Uterus (tissue), 4 donors: ENCODE measurements at places on chromosomes 7 and 10. TPM values are rescaled to one million over a fixed set of nuclear protein-coding genes. Genes with fewer than 3 reads are reported as not detected.
A peak's percentile ranks its signal among the peaks of the same experiment; 100 is the strongest.

Gene STOX1
- 0.51 TPM for total RNA-seq

Gene CYP17A1
- 1.6 TPM for total RNA-seq

DNA sequence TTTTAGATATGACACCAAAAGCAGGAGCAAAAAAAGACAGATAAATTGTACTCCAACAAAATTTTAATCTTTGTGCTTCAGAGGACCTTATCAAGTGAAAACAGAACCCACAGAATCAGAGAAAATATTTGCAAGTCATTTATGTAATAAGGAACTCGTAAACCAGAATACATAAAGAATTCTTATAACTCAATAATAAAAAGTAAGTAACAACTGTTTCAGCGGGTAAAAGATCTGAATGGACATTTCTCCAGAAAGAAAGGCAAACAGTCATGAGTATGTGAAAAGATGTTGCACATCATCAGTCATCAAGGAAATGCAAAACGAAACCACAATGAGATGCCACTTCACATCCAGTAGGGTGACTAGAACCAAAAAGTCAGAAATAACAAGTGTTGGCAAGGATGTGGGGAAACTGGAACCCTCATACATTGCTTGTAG lies 167.7 kb upstream of the KCTD7 start:
- H3K4me3 ChIP-seq, result no peak overlapping the region
- no peaks in the 10 kb centered on the region for H3K36me3 ChIP-seq
- H3K4me1 ChIP-seq, result no peaks in the 10 kb centered on the region
- no peaks in the 10 kb centered on the region for H3K27me3 ChIP-seq
- DNase-seq, result no peak

DNA sequence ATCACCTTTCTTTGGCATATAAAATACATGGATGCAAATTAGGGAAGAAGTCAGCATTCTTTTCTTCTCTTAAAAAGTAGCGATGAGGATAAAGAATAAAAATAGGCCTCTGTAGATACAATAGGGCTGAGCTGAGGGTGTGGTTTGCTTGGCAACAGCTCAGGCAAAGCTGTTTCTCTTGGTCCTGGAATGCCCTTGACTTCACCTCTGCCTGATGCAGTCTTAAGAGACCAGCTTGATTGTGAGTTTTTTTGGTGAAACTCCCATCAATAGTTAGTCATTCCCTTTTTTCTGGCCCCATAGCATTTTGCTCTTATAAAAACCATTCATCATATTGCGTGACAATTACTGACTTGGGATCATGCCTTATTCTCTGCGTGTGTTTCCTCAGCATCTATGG lies 42.1 kb upstream of the MKLN1 start:
- H3K27me3 ChIP-seq, result no peaks in the 10 kb centered on the region
- DNase-seq, result peak; percentile 28
- no peaks in the 10 kb centered on the region for H3K4me1 ChIP-seq
- H3K36me3 ChIP-seq, result no peaks in the 10 kb centered on the region
- H3K4me3 ChIP-seq, result no peak overlapping the region
- H3K27ac ChIP-seq, result peak overlapping the region; percentile 81

DNA sequence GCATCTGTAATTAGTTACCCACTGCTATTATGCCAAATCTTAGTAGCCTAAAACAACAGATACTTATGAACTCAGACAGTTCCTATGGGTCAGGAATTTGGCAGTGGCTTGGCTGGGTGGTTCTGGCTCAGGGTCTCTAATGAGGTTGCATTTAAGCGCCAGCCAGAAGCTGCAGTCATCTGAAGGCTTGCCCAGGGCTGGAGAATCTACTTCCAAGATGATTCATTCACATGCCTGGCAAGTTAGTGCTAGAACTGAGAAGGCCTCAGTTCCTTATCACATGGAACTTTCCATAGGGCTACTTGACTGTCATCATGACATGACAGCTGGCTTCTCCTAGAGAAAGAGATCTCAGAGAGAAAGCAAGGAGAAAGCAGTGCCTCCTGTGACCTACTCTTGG lies 121.3 kb downstream of the AVL9 start:
- peak overlapping the region; percentile 19 for H3K27ac ChIP-seq
- no peaks in the 10 kb centered on the region for H3K36me3 ChIP-seq
- peaks cover 3% of the 10 kb centered on the region for H3K4me1 ChIP-seq
- no peaks in the 10 kb centered on the region for H3K27me3 ChIP-seq
- no peak for DNase-seq
- H3K4me3 ChIP-seq, result no peak overlapping the region
